ENCODE measurements at places on chromosomes 6 and 20.
A peak's percentile ranks its signal among the peaks of the same experiment; 100 is the strongest.

DNA sequence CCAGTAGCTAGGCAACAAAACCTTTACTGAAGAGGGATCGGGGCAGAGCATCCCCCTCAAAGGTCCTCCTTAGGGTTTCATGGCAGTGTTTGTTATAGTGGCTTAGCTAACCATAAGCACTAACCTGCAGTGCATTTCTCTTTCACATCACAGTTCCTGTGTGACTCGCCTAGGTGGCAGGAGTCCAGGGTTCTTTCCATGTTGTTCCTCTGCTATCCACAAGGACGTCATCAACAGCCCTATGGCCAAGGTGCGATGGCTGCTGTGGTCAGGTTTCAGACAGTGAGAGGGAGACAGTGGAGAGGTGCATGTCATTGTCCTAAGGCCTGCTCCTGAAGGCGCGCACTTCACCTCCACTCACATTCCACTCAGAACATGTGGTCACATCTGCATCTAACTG lies 38.8 kb upstream of the FOXA2 start:
- no peaks in the 10 kb centered on the region for H3K4me1 ChIP-seq
- H3K27ac ChIP-seq, result no peak overlapping the region
- no peak overlapping the region for H3K4me3 ChIP-seq

- no peak overlapping the region for H3K4me3 ChIP-seq
- DNase-seq, result no peak
- H3K27me3 ChIP-seq, result no peaks in the 10 kb centered on the region
- H3K27ac ChIP-seq, result no peak overlapping the region
Measured at GRCh38 chr20:61809006-61809770, 256.5 kb downstream of the TAF4 start.

GRCh38 chr6:69796073-69796641 lies 653 bp downstream of the LMBRD1 start:
- peak overlapping the region; percentile 62 for H3K4me3 ChIP-seq
- H3K27me3 ChIP-seq, result no peaks in the 10 kb centered on the region
- peaks cover 20% of the 10 kb centered on the region for H3K4me1 ChIP-seq
- DNase-seq, result peak; percentile 66

- no peak overlapping the region for H3K4me3 ChIP-seq
- no peaks in the 10 kb centered on the region for H3K27me3 ChIP-seq
- no peaks in the 10 kb centered on the region for H3K4me1 ChIP-seq
- no peak overlapping the region for H3K27ac ChIP-seq
- DNase-seq, result no peak
- no peaks in the 10 kb centered on the region for H3K36me3 ChIP-seq
Measured at GRCh38 chr20:21490105-21490504, 23.8 kb downstream of the NKX2-2 start.

DNA sequence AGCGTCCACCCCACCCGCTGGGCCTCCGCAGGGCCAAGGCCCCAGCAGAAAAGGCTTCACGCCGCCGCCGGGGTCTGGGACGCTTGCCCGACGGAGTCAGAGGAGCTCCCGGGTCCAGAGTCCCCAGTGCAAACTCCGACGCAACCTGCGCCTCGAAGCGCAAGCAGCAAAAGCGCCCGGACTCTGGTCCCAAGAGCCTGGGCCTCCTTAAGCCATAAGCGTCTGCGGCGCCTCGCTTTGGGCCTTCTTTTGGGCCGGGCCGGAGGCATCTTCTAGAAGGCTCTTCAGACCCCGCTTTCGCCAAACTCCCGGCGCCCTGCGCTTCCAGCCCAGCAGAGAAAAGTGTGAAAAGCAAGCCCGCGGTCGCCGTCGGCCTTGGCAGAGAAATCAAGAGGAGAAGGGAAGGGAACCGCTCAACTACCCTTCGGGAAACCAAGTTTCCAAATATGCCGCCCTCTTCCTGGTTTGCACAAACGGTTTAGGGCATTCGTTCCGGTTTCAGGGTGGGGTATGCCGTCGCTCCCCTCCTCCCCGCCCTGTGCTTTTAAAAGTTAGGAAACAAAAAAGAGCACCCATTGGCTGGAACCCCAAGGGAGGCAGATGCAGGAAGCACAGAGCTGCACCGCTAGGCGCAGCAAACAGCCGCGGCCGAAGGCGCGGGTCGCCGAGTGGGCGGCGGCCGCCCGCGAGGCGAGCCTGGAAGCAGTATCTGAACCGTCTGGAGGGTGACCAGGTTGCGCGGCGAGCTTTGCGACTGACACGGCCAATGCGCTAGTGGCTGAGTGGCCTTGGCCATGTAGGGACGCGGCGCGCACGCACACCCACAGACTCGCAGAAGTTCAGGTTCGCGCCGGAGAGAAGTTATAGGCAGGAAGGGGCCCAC lies 1.2 kb downstream of the TBX18 start:
- H3K4me1 ChIP-seq, result peaks cover 34% of the 10 kb centered on the region
- H3K4me3 ChIP-seq, result peak overlapping the region; percentile 37
- H3K27ac ChIP-seq, result no peak overlapping the region
- peak; percentile 83 for DNase-seq

- no peak overlapping the region for H3K27ac ChIP-seq
- H3K4me1 ChIP-seq, result no peaks in the 10 kb centered on the region
- no peak overlapping the region for H3K4me3 ChIP-seq
- H3K36me3 ChIP-seq, result no peaks in the 10 kb centered on the region
- H3K27me3 ChIP-seq, result no peaks in the 10 kb centered on the region
Measured at GRCh38 chr6:20056350-20056992, 155.8 kb downstream of the MBOAT1 start.

- no peaks in the 10 kb centered on the region for H3K4me1 ChIP-seq
- no peaks in the 10 kb centered on the region for H3K27me3 ChIP-seq
- no peaks in the 10 kb centered on the region for H3K36me3 ChIP-seq
- H3K4me3 ChIP-seq, result no peak overlapping the region
- no peak for DNase-seq
Measured at GRCh38 chr20:9301129-9302090, 213.0 kb upstream of the LAMP5 start.

DNA sequence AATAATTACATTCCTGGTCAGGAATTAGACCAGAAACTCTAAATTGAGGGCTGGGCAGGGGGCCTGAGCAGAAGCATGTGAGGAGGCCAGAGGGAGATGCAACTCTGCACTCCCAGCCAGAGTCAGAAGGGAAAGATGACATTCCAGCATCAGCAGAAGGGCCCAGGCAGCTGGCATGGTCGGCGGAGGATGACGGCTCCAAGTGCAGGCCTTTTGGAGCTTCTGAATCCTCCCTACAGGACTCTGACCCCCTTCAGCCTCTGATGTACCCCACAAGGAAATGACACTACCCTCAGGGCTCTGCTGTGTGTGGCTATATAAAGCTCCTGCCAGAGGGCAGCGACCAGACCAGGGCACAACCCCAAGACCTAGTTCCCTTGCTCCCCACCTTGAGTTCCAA lies 1.9 kb downstream of the LRFN2 start:
- peaks cover 16% of the 10 kb centered on the region for H3K4me1 ChIP-seq
- DNase-seq, result no peak
- H3K27ac ChIP-seq, result no peak overlapping the region
- H3K27me3 ChIP-seq, result no peaks in the 10 kb centered on the region
- no peaks in the 10 kb centered on the region for H3K36me3 ChIP-seq

DNA sequence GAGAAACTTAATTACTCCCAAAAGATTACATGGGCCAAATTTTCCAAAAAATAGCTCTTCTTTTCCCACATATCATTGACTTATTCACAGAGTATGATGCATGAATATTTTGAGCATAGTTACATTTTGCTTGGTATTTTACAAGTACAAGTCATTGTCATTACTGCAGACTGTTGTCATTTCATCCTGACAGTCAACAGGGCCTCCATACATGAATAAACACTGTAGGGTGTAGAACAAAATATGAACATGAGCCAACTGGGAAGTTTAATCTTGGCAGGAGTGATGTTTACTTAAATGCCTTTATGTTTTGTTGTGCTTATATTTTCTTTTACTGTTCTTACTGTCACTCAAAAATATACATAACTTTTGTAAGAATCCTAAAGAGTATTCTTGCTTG lies 340.7 kb downstream of the ADGRB3 start:
- H3K27me3 ChIP-seq, result no peaks in the 10 kb centered on the region
- H3K36me3 ChIP-seq, result no peaks in the 10 kb centered on the region
- no peaks in the 10 kb centered on the region for H3K4me1 ChIP-seq
- DNase-seq, result no peak
- no peak overlapping the region for H3K4me3 ChIP-seq

GRCh38 chr6:73943411-73943810 lies 247.4 kb downstream of the CD109 start:
- H3K27me3 ChIP-seq, result no peaks in the 10 kb centered on the region
- no peak overlapping the region for H3K27ac ChIP-seq
- H3K4me3 ChIP-seq, result no peak overlapping the region

GRCh38 chr6:146862508-146862919 lies 263.7 kb downstream of the ADGB start:
- H3K36me3 ChIP-seq, result no peaks in the 10 kb centered on the region
- no peak overlapping the region for H3K27ac ChIP-seq
- H3K4me3 ChIP-seq, result no peak overlapping the region
- no peaks in the 10 kb centered on the region for H3K4me1 ChIP-seq
- no peak for DNase-seq

DNA sequence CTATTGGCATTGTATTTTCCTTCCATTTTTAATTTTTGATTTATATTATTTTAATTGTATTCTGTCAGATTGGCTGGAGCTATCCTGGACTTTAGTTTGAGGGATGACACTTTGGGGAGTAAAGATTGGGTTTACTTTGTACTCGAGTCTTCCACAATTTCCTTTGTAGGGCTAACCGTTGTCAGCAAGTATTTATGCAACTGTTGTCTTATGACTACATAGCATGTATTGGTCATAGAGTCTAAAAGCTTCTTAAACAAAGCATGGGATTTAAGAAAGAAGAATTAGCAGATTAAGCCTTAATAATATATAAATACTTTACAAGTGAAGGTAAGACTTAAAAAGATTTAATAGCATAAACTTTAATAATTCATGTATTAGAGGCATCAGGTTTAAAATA lies 19.6 kb downstream of the FARS2 start:
- H3K27me3 ChIP-seq, result no peaks in the 10 kb centered on the region
- H3K4me1 ChIP-seq, result peaks cover 2% of the 10 kb centered on the region
- H3K36me3 ChIP-seq, result no peaks in the 10 kb centered on the region
- no peak for DNase-seq
- no peak overlapping the region for H3K4me3 ChIP-seq

DNA sequence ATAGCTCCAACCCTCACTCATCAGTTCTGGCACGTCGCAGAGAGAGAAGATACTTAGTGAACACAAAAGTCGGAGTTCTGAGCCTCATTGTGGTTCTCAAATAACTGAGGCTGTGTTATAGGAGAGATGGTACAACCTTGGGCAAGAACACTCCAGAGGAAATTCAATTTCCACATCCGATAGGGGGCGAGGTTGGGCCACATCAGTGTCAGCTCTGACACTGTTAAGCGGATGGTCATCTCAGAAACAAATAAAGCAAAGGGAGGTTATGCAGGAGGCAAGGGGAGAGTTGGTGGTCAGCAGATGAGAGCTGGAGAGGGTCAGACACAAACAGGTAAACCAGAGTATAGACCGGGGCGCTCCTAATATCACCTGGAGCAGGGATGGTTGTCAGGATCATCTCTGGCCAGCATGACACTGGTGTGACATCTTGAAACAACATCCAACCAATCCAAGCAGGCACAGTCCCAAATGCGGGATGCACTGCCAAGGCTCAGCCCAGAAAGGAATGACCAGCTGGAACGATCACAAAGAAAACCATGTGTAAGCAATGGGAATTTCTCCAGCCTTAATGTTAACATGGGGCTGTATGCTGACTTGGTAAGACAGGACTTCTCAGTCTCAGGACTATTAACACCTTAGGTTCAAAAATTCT lies 331.8 kb downstream of the HACE1 start:
- H3K4me1 ChIP-seq, result peaks cover 17% of the 10 kb centered on the region
- no peak overlapping the region for H3K27ac ChIP-seq
- H3K27me3 ChIP-seq, result no peaks in the 10 kb centered on the region
- DNase-seq, result no peak
- no peaks in the 10 kb centered on the region for H3K36me3 ChIP-seq

DNA sequence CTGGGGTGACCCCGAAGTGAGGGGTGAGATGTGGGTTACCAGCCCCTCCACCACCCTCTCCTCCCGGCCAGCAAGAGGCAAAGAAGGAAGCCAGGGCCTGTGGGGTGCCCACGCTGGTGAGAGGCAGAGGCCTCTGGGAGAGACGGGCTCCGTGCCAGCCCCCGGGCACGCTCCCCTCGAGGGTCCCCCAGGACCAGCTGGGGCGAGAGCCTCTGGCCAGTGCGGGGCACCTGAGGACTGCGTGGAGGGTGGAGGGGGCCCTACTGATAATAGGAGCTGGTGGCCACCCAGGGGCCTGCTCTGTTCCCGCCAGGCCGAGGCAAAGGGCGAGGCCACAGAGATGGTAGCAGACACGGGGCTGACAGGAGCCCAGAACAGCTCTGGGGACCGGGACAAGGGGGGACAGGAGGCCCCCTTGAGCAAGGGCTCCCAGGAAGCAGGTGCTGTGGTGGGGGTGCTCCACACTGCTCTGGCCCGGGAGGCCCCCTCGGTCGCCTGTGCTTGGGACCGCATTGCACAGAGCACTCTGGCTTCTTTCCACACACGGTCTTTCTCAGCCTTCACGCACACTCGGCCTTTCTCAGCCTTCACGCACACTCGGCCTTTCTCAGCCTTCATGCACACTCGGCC lies 226.9 kb downstream of the TTLL2 start:
- peaks cover 15% of the 10 kb centered on the region for H3K4me1 ChIP-seq
- H3K36me3 ChIP-seq, result no peaks in the 10 kb centered on the region
- DNase-seq, result peak; percentile 82
- no peaks in the 10 kb centered on the region for H3K27me3 ChIP-seq

- no peak overlapping the region for H3K4me3 ChIP-seq
- no peaks in the 10 kb centered on the region for H3K36me3 ChIP-seq
- H3K27me3 ChIP-seq, result no peaks in the 10 kb centered on the region
- peaks cover 16% of the 10 kb centered on the region for H3K4me1 ChIP-seq
- H3K27ac ChIP-seq, result no peak overlapping the region
Measured at GRCh38 chr6:122806291-122806690, 17.2 kb downstream of the SMPDL3A start.

DNA sequence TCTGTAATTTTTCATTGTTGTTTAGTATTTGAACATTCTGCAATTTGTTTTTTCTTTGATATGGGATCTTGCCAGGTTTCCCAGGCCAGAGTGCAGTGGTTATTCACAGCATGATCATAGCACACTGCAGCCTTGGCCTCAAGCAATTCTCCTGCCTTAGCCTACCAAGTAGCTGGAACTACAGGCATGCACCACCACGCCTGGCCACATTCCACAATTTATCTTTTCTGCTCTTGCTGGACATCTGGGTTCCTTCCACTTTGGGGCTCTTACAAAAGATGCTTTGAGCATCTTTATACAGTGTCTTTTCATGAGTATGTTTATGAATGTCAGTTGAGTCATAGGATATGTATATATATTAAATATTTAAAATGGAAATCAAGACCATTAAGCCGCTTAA lies 42.0 kb downstream of the PGM3 start:
- no peak overlapping the region for H3K27ac ChIP-seq
- no peak overlapping the region for H3K4me3 ChIP-seq
- H3K27me3 ChIP-seq, result no peaks in the 10 kb centered on the region
- DNase-seq, result no peak

All from upper lobe of left lung (tissue), 6 donors.